ENCODE measurements at places on chromosomes 3 and 15.

DNA sequence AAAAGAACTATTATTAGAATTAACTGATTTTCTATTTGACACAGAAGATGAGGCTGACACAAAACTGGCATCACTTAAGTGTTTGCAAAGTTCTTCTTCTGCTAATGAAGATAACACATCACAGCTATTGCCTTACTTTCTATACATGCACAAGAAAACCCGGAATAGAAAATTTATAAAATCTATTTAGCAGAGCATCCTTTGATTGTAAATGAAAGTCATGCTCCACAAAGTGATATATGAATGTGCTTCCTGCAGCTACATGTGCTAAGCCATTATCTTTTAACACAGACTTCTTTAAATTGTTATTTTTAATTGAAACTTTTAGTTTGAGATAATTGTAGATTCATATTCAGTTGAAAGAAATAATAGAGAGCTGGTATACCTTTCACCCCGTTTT lies 27.0 kb downstream of the DENND4A start:
- DNase-seq: no peak

DNA sequence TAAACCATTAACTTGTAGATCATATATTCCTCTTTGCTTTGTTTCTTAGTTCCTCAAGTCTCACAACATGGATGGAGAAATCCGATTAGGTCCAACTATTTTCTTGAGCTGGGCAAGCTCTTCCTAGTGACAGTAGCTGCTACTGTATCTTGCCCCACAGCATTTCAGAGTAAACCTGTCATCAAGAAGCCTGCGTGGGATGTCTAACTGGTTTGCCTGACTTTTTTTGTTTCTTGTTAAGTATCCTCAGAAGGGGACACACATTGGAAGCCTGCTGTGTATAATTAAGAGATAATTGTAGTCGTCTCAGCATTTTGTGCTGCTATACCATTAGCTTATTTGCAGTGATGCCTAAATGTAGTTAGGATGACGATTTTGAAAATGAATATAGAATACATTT lies 29.3 kb upstream of the STT3B start:
- no peak for DNase-seq

DNA sequence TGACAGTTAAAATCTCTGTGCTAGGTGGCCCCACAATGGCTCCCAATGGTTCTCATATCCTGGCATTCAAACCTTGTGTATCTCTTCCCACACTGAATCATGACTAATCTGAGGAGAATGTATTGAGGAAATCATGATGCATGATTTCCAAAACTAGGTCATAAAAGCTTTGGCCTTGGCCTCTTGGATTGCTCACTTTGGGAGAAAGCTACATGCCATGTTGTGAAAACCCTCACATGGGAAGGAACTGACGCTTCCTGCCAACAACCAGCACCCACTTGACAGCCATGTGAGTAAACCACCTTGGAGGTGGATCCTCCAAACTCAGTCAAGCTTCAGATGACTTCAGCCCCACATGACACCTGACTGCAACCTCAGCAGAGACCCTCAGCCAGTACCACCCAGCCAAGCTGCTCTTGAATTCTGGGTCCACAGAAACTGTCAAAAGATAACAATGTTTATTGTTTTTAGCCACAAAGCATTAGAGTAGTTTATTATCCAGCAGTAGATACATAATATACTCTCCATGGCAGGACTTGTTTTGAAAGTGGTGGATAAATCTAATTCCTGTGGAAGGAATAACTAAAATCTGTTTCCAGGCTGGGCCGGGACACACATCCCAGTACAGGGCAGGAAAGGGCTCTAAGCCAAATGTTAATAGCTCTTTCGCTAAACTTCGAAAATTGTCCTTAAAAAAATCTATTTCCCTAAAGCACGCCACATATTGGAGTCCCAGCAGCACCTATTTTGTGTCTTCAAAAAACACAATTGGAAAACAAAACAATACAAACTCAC lies 1.0 kb upstream of the ZNF620 start:
- no peak for DNase-seq

GRCh38 chr3:186638259-186638658 lies 1.9 kb upstream of the FETUB start:
- no peak for DNase-seq

DNA sequence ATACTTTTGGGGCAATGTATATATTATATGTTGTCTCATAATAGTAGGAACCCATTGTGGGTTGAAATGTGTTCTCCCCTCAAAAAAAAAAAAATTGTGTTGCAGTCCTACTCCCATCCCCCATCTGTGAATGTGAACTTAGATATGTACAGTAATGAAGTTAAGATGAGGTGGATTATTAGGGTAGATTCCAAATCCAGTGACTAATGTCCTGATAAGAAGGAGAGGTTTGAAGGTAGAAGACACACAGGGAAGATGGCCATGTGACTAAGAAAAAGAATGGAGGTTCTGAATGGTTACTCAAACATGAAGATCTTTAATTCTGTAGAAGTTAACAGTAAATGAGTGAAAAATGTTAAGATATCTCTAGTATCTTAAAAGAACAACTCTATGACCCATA lies 3.0 kb upstream of the ATOSA start:
- no peak for DNase-seq

DNA sequence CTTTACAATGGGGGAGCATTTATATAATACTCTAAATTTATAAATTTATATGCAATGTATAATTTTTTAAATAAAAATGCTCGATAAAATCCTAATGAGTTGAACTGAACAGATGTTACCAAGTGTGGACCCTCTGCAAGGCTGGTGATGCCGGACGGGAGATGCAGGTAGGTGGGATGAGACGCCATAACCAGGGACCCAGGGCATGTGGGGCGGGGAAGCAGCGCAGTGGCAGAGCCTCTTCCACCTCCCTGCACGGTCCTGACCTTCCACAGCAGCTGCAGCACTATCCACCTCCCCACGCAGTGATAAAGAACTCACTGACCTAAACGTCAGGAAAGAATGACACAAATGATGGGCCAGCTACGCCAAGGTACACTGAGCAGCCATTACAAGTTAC lies 12.8 kb downstream of the PCSK6 start:
- no peak for DNase-seq

- DNase-seq: no peak
Observed at GRCh38 chr3:21672303-21672702, 78.7 kb downstream of the ZNF385D start.

- no peak for DNase-seq
Observed at GRCh38 chr15:64237677-64238076, 74.9 kb upstream of the PPIB start.

DNA sequence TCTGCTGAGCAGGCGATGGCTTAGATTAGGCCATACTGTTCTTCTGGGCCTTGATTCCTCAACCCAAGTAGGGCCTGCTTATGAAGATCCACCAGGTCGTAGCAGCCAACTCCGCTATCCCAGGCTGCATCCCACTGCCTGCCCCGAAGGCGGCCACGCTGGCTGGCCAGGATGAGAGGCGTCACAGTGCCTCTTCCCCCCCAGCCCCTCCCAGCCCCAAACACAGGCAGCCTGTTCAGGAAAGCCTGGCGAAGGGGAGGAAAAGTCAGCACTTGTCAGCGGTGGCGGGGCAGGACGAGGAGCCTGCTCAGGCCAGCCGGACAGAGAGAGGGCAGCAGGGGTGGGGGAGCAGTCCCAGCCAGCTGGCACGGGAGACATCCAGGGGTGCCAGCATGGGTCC lies 11.2 kb downstream of the PTH1R start:
- no peak for DNase-seq

- no peak for DNase-seq
Observed at GRCh38 chr3:13189639-13190377, 116.6 kb upstream of the IQSEC1 start.

DNA sequence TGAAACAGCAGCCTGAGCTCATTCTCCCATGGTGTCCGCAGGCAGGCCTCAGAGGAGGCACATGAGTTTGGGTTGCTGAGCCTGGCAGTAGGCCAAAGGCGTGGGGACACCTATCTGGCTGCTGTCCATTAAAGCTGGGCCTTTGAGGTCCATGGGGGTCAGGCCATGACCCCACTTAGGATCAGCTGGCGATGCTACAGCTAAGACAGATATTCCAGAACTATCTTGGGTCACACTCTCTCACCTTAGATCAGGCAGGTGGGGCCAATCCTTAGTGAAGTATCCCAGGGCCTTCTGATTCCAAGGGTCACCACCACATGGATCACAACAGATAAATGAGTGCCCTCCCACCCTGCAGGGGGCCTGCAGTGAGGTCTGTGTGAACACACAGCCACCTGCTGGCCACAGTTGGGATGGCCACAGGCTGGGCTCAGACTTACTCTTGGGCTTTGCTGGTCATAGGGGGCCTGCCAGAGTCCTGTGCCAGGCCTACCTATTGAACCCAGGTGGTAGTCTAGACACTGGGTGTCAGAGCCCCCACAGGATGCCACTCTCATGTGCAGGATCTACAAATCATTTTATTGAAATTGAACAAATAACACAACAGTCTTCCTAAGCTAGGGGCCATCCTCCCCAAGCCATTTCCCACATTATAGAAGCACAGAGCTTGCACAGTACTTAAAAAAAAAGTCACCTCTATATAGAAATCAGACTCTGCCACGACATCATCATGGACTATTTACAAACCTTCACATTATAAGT lies 2.0 kb upstream of the HYAL2 start:
- no peak for DNase-seq

DNA sequence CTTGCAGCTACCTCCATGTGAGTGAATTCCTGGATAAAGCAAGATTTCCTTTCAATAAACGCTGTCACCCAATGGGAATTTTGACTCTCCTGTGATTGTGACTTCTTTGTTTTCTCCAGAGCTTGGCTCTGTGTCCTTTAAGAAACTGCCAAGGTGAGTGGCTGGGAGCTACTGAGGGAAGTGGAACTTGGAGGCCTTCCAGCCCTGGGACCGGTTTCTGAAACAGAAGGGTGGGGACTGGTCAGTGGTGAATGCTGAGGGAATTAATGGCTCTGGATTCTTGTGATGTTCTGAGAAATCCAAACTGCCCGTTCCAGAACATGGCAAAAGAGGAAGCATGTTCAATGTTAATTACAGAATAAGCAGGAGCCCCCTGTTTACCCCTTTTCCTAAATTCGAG lies 41.1 kb upstream of the MYZAP start:
- DNase-seq: no peak

GRCh38 chr15:61639491-61639890 lies 410.4 kb upstream of the RORA start:
- peak; percentile 20 for DNase-seq

DNA sequence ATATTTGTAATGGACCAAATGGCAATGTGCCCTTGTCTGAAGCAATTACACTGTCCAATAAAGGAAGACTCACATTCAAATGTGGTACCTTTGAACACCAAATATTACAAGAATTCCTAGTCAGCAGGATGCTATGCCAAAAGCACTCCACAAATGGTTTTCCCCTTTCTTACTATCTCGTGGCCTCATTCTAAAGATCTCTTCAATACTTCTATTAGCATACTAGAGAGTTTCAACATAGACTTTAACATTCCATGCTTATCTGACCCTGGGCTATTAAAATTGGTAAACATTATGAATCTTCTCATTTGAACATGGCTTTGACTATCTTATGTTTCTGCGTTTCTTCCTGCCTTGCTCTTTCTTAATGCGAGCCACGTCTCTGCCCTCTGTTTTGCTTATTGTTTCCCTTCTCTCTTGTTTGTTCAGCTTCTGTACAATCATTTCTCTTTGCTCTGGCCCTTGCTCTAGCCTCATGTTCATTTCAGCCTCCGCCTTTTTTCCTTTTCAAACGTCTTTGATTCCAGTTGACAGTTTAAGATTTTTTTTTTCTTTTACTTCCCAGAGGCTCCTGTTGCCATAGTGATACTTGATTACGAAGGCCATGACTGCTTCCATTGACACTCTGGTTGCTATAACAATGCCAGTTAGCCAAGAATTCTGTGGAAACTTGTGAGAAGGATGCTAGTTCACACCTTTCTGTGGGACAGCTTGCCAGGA lies 49.5 kb upstream of the SLC9A9 start:
- no peak for DNase-seq

All from NCI-H2107 (cell line).